HT1080 (cell line): ENCODE measurements at places on chromosomes 3 and 15.
A peak's percentile ranks its signal among the peaks of the same experiment; 100 is the strongest.

- DNase-seq: no peak
Measured at GRCh38 chr3:12247411-12247810, 41.5 kb upstream of the PPARG start.

DNA sequence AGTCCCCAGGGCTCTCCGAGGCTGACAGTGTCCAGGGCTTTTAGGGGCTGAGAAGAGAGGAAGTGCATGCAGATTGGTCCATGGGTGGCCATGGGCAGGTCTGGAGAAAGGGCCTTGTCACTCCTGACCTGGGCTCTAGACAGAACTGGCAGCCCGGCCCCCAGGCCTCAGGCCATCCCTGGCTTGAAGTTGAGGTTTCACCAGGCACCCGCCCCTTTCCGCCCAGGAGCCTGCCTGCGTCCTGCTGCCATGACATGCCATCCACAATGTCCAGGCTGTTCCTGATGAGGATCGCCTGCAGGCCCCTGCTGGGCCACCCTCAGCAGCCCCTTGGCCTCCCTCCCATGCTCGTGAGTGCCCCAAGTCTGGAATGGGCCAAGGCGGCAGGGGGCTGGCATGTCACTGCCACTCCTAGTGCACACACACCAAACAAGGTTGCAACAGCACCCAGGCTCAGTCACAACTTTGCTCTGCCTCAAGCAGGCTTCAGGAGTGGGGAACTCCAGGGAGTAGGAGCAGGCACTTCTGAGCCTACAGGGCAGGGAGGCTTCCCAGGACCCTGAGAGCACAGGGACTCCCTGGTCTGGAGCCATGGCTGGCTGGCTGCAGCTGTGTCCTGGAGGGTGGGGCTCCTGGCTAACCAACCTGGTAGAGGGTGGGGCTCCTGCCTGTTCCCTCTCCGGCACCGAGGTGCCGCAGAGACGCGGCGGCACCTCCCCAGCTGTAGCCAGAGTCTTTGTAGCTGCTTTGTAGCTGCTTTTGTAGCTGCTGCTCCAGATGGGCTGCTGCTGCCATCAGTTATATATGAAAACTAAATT, 1457.1 kb upstream of the GBE1 start:
- DNase-seq: no peak

- DNase-seq: no peak
Measured at GRCh38 chr15:25233766-25234350, 205.0 kb downstream of the UBE3A start.

DNA sequence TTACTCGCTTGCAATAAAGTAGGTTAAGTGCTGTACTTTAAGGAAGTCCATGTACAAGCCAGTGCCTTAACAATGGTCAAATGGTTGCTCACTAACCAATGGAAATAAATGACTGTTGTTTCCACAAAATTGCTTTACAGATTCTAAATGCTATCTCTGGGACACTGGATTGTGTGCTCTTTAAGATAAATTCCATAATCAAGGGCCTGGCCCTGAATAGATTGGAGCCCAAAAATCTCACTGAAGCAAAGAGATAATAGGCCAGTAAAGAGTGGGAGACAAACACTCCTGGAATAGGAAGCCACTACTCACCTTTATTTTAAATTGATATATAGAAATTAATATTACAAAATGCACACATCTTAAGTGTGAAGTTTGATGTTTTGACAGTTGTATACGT, 62.4 kb upstream of the GOLGA6B start:
- no peak for DNase-seq

DNA sequence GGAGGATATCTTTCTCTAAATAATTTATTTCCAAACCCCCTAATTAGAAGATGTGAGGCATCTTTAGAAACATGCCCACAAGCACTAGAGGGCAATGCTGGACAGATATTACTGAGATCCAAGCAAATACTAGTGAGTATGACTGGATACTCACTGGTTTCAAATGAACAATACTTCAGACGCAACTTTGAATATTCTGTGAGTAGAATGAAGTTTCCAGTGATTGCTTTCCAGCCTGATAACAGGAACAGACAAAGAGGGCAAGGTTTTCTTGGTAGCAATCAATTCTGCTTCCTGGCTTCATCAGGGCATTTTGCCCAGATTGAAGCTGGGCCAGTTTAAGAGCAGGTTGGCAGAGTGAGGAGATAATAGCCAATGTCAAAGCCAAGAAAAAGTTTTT, 442.6 kb upstream of the PDZRN3 start:
- peak; percentile 21 for DNase-seq

DNA sequence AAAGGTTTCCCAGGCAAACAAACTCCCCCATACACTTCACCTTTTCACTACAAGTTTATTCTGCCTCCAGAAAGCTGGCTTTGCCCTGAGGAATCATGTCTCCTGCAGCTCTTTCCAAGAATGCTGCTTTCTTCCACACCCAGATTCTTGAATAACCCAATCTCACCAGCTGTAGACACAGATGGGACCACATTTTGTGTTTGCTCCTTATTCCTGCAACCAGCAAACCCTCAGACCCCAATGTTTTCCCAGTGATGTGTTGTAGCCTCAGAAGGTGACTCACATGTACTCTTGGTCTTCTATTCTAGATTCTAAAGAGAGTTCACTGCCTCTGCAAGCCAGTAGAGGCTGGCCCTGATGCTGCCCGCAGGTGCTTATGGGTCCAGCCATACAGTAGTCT, 23.6 kb upstream of the TRIM59 start:
- DNase-seq: peak; percentile 80

- peak; percentile 56 for DNase-seq
Measured at GRCh38 chr3:178304758-178305467, 231.3 kb upstream of the KCNMB2 start.

- no peak for DNase-seq
Measured at GRCh38 chr15:45618813-45619212, 16.0 kb upstream of the SQOR start.

DNA sequence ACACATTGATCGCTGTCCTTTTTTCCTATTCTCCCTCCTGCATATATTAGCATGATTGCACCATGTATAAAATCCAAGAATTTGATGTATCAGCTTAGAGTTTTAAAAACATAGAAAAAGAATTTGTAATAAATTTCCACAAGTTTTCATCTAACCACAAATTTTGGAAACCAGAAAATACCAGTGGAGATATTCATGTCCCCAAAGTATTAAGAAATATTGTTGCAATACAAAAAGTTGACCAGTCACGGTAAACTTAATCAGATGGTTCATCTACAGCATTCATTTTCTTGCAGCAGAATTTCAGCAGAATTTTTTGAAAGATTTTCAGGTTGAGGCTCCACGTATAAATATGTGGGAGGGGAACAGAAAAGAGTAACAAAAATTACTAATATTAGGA, 500.9 kb upstream of the MDFIC2 start:
- no peak for DNase-seq

- no peak for DNase-seq
Measured at GRCh38 chr15:38662033-38662802, 97.6 kb upstream of the RASGRP1 start.

DNA sequence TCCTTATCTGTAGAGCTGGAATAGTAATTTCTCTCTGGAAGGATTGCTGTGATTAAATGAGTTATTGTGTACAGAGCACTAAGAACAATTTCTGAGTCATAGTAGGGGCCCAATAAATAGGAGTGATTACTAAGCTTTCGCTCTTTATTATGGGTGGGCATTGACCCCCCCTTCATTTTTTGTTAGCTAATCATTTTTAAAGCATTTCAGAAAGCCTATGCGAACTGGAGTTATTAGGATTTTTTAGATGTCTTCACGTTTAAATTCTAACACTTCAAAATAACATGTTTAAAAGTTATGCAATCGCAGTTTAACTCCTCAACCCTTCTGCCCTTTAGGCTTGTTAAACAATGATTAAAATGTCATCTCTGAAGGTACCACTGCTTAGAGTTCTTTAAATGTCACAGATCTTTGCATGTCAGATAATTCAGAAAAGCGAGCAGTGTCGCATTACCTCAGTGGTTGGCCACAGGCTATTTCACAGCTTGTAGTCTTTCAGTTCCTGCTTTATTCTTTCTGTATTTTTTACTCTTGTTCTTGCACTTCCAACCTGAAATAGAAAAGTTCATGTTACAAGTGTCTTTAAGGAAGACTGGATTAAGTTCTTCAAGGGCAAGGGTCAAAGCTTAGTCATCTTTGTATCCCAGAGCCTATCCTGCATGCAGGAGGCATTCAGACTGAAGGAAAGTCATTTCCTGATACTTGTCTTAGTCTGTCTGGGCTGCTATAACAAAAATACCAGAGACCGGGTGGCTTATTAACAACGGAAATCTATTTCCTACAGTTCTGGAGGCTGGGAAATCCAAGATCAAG, 102.9 kb downstream of the FNDC3B start:
- DNase-seq: peak; percentile 95

DNA sequence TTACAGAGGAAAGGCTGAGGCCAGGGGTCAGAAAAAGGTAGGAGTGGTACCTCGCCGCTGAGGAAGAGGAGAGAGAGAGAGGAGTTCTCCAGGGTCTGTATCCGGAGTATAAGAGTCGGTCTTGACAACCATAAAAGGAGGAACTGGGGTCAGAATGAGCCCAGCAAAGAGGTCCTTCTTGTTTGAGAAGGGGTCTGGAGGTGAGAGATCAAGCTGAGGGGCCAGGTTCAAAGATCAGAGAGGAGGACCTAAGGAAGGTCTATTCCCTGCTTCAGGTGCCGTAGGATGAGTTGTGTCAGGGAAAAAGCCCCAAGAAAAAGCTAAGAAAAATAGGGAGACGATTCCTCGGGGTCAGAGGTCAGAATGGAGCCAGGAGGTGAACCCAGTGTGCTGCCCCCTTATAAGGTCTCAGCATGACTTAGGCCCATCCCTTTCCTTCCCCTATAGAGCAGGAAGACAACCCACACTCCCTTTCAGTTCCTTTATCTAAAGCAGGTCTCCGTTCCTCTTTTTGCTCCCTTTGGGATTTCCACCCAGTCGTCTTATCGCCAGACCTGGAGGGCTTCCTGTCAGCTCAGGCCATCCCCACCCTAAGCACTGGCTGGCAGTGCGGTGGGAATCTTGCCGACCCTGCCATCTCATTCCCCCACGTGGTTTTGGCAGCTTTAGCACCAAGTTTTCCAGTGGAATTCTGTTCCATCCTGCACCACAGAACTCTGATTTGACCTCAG, 651 bp downstream of the MTMR14 start:
- peak; percentile 5 for DNase-seq

DNA sequence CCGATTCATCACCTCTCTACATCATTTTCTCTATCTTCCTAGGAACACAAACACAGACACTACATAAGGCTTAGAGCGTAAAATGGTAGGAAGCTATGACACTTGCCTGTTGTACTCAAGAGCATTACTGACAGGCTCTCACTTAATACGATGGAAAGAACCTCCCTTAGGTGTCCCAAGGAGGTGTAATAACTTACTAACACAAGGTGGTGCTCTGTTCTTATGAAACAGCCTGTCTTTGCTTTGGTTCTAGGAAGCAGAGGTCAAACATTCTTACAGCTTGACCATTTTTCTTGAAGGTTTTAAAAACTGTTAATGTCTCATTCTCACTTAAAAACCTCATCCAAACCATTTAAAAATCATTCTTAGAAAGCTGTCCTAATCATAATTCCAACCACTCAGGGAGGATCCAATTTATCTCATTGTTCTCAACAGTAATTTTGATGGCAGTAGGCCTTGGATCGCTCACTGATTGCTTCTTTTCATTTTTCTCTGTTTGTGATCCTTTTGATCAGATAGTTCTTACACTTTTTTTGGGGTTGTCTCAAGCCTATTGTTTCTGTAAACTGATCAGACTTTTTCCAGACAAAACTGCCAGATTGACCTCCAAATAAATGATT, 317.8 kb upstream of the AGTR1 start:
- peak; percentile 82 for DNase-seq

DNA sequence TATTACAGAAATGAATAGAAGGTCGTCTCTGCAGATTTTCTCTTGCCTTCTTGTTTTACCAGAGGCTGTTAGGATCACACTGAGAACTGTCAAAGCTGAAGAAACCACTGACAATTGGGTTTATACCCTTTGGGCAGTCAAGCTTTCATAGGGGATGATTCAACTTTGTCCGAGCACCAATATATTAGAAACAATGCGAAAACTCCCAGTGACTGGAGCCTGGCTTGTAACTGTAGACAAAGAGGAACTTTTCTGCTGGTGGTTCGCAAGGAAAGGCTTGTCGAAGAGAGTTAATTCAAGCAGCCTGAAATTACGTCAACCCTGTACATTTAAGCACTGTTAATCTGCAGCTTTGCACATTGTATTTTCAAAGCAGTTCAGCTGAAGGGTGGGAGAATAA, 193.2 kb upstream of the ZNF385D start:
- DNase-seq: no peak

DNA sequence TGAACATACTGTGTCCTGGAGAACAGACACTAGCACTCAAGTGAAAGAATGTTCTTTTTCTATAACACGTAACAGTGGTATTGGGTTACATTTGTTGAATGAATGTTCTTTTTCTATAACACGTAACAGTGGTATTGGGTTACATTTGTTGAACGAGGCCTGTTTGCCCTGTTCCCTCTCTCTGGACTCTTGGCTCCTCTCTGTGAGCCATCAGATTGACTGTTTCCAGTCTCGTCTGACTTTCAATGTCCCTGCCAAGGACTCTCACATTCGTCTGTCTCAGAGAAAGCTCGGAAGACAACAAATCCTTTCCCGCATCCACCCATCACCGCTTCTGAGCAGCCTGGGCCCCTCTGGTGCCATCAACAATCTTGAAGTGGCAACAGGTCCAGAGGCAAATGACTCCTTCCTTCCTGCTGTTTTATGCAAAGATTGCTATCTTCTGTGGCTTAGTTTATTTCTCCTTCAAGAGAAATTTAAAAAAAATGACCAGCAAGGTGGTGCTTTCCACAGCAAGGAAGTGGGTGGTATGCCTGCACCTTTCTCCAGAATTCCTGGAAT, 8.0 kb downstream of the TMEM45A start:
- DNase-seq: no peak

- DNase-seq: no peak
Measured at GRCh38 chr3:117191245-117191644, 481.7 kb downstream of the TUSC7 start.

- peak; percentile 18 for DNase-seq
Measured at GRCh38 chr3:56795097-56795828, 6.5 kb downstream of the ARHGEF3 start.

- no peak for DNase-seq
Measured at GRCh38 chr15:38532728-38533127, 31.9 kb downstream of the RASGRP1 start.

GRCh38 chr15:68330901-68331300, 53.4 kb downstream of the FEM1B start:
- DNase-seq: no peak

DNA sequence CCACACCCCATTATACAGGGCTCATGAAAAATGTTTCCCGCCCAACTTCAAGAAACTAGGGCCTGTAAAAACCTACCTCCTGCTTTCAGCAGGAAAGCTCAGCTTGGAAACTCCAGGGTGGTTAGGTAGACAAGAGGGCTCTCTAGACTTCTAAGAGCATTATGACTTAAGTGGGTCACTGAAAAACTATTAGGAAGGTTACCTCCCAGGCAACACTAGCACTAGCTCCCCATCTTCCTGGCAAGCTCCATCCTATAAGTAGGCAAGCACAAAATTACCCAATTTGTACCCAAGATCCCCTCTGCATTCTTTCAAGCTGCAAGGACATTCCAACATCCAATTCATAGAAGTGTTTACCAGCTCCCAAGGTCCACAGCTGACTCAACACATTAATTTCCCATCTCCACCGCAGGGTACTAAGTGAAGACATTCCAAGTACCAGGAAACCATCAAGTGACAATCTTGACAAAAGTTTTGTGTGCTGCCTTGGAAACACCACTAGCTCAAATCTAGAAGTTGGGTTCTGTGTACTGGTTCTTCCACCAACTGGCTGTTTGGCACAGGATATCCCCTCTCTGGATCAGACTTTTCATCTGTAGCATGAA, 46.9 kb downstream of the WNT5A start:
- no peak for DNase-seq
